ENCODE measurements at places on chromosomes 2 and 18.

DNA sequence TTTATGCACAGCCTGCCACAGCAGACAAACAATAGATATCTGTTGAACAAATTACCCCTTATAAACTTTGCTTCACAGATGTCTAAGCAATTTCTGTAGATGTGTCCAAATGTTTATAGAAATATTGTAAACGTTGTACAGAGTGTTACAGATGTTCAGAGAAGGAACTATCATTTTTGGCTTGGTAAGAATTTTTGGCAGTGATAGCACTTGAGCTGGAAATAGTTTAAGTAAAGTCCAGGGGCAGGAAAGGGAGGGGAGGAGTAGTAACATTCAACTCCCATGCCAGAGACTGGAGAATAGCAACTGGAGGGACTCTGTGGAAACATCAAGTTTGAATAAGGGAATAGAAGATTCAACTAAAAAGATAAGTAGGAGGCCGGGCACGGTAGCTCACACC lies 4.4 kb downstream of the PTRHD1 start:
- DNase-seq, result no peak

DNA sequence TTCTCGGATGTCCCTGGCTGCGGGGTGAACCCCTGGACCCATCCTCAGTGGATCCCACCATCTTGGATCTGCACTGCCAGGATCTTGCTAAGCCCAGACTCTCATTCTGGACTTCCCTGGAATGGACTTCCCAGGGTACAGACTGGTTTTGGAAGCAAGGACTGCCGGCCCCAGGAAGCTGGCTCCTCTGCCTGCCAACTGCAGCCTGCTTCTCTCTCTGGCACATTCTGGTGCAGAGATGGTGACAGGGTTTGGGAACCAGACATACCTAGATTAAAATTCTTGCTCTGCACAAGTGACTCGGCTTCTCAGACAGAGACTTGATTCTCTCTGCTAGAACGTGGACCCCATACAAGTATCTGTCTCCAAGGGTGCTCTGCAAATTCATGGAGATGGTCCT lies 29.4 kb downstream of the ACKR3 start:
- DNase-seq, result no peak

DNA sequence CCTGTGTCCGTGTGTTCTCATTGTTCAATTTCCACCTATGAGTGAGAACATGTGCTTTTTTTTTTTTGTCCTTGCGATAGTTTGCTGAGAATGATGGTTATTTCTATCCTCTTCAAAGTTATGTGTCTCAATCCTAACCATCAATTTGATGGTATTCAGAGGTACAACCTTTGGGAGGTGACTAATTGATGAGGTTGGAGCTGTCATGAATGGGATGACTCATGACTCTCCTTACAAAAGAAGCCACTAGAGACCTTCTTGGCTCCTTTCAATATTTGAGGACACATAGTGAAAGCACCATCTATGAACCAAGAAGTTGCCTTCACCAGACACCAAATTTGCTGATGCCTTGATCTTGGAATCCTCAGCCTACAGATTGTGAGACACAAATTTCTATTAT lies 677.1 kb upstream of the DDX18 start:
- DNase-seq, result no peak

GRCh38 chr2:169237939-169238338 lies 124.4 kb downstream of the LRP2 start:
- no peak for DNase-seq

DNA sequence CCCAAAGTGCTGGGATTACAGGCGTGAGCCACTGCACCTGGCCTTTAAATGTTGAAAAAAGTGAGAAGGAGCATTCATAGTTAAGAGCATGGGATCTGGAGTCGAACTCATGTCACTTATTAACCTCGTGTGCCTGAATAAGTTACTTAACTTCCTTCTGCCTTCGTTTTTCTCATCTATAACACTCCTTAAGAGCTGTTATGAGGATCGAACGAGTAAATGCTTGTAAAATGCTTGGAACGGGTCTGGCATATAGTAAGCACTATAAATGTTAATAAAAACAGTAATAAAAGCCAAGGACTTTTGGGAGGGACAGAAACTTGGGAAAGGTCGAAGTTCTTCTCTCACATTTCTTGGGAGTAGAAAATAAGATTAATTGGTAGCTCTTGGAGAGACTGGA lies 40.8 kb downstream of the RAB10 start:
- no peak for DNase-seq

DNA sequence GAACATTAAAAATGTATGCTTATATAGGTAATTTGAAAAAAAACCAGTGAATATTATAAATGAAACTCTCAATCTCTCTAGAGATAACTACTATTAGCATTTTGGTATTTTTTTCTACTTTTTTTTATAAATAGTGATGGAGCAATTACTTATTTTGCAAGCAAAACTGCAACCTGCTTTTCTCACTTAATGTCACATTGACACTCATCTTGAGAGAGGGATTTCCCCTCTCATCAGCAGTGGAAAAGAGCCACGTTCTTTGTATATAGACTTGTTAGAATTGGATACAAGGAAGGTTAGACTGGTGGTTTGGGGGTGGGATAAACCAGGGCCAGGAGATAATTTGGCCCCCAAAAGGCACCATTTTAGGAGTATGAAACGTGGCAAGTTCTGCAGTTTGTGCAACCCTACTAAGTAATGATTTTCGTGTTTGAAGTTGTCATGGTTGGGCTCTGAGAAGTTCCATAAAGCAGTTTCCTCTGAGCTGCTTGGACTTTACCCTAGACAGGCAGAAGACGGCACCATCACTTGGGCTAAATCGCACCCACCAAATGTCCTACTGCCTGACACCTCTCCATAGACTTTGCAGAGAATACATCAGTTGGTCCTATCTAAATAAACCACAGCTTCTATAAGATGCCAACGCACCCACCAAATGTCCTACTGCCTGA lies 194.0 kb downstream of the ACTR3 start:
- DNase-seq, result no peak

GRCh38 chr2:226420646-226421045 lies 379.0 kb downstream of the IRS1 start:
- DNase-seq, result no peak

DNA sequence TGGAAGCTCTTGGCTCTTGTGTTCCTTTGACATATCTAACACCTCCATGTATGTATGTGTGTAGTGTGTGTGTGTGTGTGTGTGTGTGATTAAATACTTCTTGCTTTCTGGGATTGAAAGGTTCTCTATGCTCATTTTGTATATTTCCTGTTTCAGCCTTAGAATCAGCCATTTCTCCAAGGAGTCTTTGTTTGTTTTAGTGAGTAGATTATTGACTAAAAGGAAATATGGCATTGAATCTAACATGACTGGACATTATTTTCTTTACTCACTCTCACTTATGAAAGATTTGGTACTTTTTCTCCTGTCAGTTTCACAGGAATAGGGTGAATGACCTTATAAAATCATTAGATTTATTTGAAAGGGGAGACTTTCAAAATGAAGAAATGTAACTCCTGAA lies 413.8 kb upstream of the SLC14A2 start:
- DNase-seq, result no peak

DNA sequence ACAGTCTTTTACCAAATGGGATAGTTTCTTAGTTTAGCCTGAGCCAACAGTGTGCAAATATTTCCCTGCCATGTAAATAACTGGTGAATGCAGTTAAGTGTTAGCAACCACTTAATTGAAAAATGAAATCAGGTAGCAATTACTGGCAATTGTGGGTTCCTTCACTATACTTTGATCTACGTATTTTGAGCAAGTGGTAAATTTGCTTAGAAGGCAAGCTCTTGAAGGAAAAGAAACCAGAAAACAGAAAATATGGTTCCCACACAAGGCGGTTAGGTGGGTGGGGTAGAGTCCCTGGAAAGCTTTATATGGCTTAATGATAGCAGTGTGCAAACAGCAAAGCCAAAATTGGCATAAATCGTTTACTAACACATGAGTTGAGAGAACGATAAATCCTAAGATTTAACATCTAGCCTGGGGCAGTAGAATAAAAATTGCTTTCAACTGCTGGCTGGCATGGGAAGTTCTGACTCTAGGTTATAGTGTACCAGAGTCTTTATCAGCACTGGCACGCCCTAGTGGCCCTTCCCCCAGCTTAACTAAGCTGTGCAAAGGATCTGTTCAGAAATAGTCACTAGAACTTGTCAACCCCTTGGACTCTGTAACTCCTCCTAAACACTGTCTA lies 17.0 kb downstream of the SLC9A2 start:
- no peak for DNase-seq

DNA sequence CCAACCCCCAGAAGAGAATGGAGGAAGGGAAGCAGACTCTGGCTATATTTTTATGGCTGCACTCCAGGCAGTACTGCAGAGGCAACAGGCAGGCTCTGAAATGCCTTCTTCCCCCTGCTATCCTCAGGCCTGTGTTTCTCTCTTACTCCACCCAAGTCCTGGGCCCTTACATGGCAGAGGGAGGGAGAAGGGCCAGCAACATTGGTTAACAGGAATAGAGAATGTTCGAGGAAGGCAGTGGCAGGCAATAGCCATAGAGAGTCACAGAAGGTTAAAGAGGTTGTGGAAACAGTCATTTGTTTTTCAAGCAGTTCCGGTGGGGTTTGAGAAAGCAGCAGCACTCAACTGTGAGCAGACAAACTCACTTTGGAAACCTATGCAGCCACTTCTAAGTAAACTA lies 15.1 kb upstream of the DARS1 start:
- DNase-seq, result no peak

DNA sequence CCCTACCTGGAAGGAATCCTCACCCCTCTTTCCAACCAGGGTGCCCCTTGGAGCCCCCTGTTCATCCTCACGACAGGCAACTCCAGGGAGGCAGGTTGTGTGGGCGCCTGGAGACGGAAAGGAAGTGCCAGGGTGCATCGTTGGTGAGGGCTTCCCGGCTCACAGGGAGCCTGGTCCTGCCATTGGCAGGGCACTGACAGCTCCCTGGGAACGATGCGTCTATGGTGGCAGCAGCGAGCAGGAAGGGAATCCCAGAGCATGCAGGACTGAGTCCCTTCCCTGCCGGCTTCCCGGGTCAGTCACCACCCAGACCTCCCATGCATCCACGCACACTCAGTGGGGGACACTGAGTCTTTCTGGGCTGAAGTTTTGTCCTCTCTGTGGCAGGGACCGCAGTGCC lies 117.6 kb downstream of the INHBB start:
- DNase-seq, result no peak

DNA sequence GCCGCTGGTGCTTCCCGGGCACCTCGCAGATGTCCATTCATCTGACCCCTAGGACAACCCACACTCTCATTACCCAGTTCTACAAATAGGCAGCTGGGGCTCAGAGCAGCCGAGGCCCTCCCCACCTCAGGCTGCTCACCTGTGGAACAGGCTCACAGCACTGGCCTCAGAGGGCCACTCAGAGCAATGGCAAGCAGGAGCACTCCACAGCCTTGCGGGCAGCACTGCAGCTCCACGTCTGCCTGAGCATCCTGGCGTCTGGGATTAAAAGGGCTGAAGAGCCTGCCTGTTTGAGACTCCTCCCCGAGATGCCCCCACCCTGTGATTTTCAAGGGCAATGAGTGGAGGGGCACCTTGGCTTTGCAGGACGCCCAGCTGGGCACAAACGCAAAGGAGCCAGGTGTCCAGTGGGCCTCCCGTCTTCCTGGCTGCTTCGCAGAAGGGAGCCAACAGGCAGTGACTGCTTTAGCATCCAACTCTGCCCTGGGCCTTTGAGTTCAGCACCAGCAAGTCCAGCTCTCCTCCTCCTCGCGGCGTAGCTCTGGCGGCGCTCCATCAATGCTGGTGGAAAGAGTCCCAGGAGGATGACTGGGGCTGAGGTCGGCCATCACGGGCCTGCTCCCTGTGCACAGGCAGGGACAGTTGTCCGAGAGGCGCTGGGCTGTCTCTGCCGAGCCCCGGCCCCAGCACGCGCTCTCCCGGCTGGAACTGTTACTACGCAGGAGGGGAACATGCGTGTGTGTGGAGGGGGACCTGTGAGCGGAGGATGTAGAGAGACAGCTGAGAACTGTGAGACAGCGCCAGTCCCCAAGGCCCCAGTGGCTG lies 297.2 kb downstream of the NDUFA10 start:
- DNase-seq, result no peak

GRCh38 chr18:34709750-34710441 lies at the start of gene DTNA:
TSS of gene DTNA (plus strand) at chr18:34710298. CDS start at chr18:34755977, 45,679 bp downstream.
- no peak for DNase-seq

DNA sequence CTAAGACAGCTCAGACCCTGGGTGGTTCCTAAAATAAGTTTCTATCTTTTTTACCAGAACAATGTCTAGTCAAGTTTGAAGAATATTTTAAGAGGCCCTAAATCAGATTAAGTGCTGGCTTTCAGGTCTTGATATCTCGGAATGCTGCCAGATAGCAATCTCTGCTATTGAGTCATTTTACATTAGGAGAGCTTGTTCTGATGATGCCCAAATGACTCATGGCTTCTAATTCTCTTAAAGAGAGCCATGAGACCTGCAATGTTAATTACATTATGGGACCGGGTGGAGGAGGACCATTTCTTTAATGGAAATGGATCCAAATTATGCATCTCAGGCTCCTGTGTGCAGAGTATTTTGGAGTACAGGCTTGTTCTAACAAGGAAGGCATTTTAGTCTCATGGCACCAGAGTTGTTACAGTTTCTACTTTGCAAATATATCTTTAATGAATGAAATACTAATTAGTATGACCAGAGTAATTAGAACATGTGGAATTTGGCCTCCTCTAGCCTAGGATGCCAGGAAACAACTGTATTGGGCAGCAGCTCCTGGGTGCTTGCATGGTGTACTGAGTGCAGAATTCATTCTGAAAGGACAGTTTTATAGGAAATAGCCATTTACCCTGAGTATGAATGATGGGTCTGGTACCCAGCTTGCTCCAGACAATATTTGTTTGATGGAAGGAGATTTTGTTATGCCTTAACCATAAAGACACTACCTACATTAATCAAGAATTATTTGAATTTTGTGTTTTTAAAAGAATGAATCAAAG lies 94.0 kb upstream of the SULT1C3 start:
- DNase-seq, result no peak
